CD4-positive, alpha-beta T cell treated with Interleukin-2 at 100 ng/mL for 4 hours (primary cell): ENCODE measurements at places on chromosomes 5 and 9.

GRCh38 chr9:107685901-107686300 is 196.3 kb upstream of the KLF4 start:
- DNase-seq: no peak

DNA sequence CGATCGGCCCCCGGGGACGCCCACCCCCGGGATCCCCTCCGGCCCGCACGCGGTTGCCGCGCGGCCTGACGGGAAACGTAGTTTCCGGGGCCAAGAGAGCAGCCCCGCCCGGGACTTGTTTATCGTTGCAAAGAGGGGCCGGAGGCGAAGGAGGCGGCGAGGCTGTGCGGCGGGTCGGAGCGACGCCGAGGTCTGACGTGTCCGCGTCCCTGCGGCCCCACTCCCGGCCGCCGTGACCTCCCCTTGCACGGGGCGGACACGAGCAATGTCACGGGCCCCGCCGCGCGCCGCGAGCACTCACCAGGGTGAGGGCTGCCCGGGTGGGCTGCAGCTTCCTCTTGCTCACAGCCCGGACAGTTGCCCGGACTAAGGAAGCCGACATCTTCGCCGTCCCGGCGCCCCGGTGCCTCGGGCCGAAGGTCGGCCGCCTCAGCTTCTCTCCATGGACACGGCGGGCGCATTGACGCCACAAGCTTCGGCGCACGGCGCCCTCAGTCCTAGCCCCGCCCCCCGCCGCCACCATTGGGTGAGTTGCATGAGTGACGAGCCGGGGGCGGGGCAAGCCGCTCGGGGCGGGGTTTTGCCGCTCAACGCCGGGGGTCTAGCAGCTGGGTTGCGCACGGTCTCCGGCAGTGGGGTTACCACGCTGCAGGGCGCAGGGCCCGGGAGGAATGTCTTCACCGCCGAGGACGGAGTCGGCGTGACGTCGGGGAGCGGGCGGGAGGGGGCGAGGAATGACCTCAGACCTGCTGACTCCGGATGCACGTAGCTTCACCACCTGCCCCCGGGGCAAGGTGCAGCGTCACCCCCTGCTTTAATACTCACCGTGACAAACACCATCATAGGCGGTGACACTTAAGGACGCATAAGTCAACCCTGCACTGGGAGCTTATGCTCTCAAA is at the start of gene ISCA1:
TSS of gene ISCA1 (minus strand) at position 462 of the 902 bp plus-strand sequence. CDS start at position 382, 80 bp downstream.
- peak; percentile 94 for DNase-seq

DNA sequence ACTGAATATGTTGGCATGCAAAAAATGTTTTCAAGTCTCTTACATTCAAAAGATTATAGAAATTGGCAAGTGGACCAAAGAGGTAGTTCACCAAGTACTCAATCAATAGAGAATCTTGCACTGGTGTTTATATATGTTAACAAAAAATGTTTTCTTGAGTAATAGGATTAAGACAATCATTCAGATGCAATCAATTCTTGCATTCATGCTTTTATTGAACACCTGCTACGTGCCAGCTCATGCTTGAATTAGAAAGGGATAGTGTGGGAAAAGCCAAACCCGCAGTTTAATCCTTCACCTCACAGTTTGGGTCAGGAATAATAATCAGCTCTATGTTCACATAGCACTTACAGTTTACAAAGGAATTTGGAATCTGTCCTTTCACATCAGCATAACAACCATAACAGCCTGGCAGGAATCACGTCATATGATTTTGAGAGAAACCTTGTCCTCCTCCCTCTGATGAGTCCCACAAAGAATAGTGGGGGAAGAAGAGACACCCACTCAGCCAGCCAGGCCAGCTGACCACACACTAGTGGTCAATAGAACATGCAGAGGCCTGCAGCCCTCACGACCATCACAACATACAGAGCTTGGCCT is 36.8 kb upstream of the FRRS1L start:
- no peak for DNase-seq

GRCh38 chr5:76404223-76405211 is 1.4 kb downstream of the IQGAP2 start:
- peak; percentile 81 for DNase-seq

- no peak for DNase-seq
Observed at GRCh38 chr9:123251324-123251723, 17.1 kb downstream of the STRBP start.

DNA sequence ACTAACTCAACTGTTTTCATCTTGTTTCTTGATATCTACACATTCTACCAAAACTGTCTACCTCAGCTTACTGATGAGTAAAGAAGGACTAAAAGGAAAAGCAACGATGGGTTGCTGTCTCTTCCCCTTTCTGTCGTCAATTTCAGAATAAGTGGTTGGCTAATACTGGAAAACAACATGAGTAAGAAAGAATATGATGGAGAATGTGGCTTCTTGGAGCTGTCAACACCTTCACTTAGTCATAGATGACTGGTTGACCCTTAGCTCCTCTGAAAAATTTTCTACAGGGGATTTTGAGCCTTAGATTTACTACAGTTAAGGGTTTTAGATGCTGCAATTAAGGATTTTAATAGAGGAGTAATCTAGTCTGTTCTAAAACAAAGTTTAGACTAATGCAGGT is 797.9 kb downstream of the TLE4 start:
- no peak for DNase-seq

- peak; percentile 73 for DNase-seq
Observed at GRCh38 chr5:173781816-173782670, 106.1 kb upstream of the CPEB4 start.

DNA sequence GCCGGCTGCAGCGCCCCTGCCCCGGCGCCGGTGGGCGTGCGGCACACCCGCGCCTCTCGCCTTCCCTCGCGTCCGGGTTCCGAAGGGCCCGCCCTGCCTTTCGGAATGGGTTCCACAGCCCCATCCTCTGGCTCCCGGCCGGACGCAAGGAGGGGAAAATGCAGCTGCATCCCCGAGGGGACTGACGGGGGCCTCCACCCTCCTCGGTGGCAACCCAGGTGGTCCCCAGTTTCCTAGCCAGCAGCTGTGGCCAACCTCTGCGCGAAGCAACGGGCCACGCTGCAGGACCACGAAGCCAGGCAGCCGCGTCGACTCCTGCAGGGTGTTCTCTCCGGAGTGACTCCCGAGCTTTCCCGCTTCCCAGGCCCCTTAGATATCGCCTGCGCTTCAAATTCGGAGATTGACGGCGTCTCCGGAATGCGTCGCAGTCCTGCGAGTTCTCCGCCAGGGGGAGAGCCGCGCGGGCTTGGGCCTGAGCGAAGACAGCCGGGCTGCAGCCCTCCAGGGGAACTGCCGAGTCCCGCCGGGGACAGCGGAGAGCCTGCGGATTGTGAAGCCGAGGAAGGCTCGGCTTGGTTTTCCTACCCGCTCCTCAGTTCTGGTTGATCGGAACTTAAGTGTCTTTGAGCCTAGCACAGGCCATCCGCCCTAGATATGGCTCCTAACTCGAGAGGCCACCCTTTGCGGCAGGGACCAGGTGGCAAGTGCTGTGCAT is 582 bp upstream of the APBA1 start:
- peak; percentile 71 for DNase-seq

GRCh38 chr5:110590187-110590586 is 136.3 kb downstream of the TMEM232 start:
- no peak for DNase-seq

DNA sequence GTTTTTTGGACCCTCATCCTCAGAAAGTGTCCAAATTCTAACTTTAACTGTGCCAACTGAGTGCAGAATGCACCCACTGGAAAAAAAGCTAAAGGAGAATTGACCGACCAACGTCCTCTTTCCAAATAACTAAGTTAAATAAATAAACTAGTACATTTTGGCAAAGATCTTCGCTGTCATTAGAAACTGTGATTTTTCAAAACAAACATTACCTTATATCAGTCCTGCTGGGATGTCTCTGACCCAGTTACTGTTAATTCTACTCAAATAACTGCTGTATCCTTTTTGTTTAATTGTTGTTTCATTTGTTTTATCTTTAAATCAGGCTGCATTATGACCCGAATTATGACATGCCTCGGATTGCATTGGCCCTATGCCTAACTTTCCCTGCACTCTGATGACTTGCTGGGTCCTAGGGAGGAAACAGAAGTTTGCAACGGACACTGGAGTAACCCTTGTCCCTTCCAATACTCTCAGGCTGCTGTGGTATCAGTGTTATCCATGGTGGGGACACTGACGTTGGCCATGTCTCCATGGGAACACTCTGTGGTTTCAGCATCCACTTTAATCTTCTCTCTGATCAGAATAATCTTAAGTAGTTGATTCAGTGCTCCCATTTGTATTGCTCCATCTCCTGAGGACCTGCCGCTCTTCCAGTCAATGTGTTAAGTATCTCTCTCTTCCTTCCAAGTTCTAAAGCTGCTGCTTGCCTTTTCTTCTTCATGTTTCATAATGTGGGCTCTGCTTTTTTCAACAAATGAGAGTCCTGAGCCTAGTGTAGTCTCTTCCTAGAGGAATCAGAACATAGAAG is 11.1 kb upstream of the IFNA5 start:
- DNase-seq: no peak

GRCh38 chr5:51414516-51414915 is 31.3 kb downstream of the ISL1 start:
- no peak for DNase-seq

GRCh38 chr5:138983984-138984383 is 108.8 kb upstream of the LRRTM2 start:
- DNase-seq: no peak

GRCh38 chr9:86547571-86547970 is 193.4 kb upstream of the TUT7 start:
- no peak for DNase-seq

- DNase-seq: no peak
Observed at GRCh38 chr5:17037751-17038150, 101.7 kb upstream of the MYO10 start.
